ENCODE measurements at places on chromosomes 5 and 9.

GRCh38 chr9:3873818-3874217 lies 348.0 kb upstream of the RFX3 start:
- no peak for DNase-seq

- no peak for DNase-seq
These were observed 56.7 kb upstream of the ACTBL2 start for GRCh38 chr5:57539281-57539701.

DNA sequence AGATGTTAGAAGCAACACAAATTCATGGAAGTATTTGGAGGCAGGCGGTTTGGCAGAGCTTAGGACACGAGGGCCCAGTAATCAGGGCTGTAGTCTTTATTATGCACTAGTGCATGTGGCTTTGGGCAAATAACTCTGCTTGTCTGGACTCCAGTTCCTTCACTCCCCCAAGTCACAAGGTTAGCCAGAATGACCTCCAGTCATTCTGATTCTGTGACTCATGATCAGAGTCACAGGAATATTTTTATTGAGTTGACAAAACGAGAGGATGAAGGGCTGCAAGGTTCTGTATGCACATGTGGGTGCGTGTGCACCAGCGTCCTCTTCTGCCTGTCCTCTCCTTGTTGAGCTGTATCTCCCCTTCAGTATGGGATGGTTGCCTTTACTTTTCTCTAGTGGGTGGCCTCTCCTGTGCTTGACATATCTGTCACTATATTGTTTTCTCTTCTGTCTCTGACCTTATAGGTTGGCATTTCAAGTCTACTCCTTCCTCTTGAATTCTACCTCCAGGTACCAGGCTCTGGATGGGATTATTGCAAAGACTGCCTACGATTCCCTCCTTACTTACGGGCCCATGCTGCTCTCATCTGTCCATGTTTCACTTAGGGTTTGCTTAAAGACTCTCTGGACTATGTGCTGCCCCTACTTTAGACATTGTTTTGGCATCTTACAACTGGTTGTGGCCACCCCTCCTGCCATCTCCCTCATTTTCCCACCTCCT lies 94.6 kb downstream of the KDM4C start:
- no peak for DNase-seq

DNA sequence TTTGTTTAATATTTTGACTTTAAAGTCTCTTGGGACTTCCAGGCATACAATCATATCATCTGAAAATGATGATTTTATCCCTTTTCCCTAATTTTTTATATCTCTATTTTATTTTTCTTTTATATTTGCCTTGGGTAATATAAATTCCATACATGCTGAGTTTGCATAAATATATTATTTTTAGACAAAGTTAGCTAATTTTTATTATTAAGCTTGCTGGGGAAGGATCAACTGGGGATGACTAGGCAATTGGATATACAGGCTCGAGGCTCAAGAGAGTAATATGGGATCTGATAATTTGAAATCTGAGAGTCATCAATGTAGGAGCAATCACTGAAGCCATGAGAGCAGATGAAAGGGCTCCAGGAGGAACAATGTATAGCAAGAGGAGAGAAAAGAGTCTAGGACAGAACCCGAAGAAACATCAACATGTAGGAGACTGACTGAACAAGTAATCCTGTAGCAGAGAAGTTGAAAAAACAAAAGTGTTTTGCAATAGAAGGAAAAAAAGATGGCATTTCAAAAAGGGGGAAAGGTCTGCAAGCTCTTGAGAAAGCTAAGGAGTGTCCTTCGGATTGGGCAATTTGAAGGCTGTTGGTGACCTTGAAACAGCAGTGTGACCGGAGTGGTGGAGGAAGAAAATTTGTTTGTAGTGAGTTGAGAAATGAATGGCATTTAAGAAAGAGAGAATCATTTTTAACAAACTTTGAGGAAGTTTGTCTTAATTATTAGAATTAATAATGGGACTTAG lies 17.0 kb upstream of the RHOBTB3 start:
- DNase-seq, result no peak

- DNase-seq, result no peak
These were observed 58.6 kb upstream of the PPARGC1B start for GRCh38 chr5:149671544-149671943.
